ENCODE measurements at places on chromosomes 5 and 9. TPM values are rescaled to one million over a fixed set of nuclear protein-coding genes. Genes with fewer than 3 reads are reported as not detected.

- H3K27ac ChIP-seq, result no peak overlapping the region
- no peaks in the 10 kb centered on the region for H3K36me3 ChIP-seq
- H3K4me1 ChIP-seq, result peaks cover 18% of the 10 kb centered on the region
- H3K27me3 ChIP-seq, result no peaks in the 10 kb centered on the region
- no peak overlapping the region for H3K4me3 ChIP-seq
- no peak for DNase-seq
Measured at GRCh38 chr5:107092695-107093094, 578.0 kb downstream of the EFNA5 start.

GRCh38 chr9:75893106-75893505, 2.6 kb downstream of the PCSK5 start:
- H3K27ac ChIP-seq, result no peak overlapping the region
- H3K4me3 ChIP-seq, result peak overlapping the region; percentile 74
- H3K27me3 ChIP-seq, result no peaks in the 10 kb centered on the region
- H3K36me3 ChIP-seq, result no peaks in the 10 kb centered on the region
- no peak for DNase-seq

GRCh38 chr9:113673726-113674125, 202.4 kb upstream of the ZNF618 start:
- DNase-seq, result no peak
- peaks cover 6% of the 10 kb centered on the region for H3K4me1 ChIP-seq

DNA sequence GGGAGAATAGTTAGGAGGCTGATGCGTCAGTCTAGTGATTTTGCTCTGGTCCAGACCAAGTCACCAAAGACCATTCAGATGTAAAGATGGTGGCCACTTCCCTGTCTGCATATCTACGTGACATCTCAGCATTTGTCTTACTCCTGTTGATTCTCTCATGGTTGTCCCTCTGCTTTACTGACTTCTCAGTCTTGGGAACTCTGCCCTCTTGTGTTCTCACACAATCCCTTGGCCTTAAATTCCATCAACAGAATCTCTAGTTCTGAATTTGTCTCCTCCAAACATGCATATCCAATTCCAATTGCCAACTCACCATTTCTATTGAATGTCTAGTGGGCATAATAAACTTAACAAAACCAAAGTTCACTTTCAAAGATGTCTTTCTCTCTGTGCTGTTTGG, 147.8 kb downstream of the SLC24A2 start:
- H3K4me3 ChIP-seq, result no peak overlapping the region
- no peaks in the 10 kb centered on the region for H3K27me3 ChIP-seq

DNA sequence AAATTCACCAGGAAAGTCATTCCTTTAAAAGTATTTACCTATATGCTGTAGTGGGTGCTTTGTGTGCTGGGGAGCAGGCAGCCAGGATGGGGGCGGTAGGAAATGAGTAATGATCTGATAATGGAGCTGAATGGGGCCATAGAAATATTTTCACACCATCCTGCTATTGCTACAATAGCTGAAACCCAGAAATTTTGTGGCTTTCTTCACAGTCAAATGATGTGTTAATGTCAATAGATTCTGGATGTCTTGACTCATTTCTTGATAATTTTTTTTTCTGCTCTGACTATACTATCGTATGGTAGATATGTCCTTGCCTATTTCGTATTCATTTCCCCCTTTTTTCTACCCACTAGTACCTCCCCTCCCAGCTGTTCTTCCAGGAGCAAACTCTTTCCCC, 59.5 kb downstream of the RORB start:
- H3K27ac ChIP-seq, result no peak overlapping the region
- H3K36me3 ChIP-seq, result no peaks in the 10 kb centered on the region
- no peak for DNase-seq
- no peaks in the 10 kb centered on the region for H3K27me3 ChIP-seq

GRCh38 chr9:71830929-71831328, 62.6 kb upstream of the CEMIP2 start:
- H3K27ac ChIP-seq, result no peak overlapping the region
- H3K36me3 ChIP-seq, result no peaks in the 10 kb centered on the region
- H3K4me1 ChIP-seq, result no peaks in the 10 kb centered on the region
- H3K4me3 ChIP-seq, result no peak overlapping the region
- H3K27me3 ChIP-seq, result no peaks in the 10 kb centered on the region

DNA sequence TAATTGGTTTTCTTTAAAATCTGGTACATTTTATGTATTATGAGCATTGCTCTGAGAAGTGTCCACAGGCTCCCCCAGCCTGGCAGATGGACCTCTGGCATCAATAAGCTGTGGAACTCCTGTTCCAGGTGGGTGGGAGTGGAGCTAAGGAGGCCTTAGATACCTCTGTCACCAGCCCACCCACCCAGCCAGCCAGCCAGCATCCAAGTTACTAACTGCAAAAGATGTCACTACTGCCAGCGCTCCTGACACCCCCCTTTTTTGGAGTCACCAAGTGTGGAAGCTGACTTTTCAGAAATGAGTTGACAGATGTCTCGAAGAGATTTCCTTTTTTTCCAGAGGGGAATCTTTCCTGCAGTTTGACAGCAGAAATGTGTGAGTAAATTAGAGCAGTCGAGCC, 111.2 kb downstream of the GALNT10 start:
- no peak overlapping the region for H3K4me3 ChIP-seq
- H3K4me1 ChIP-seq, result peaks cover 10% of the 10 kb centered on the region

GRCh38 chr5:57778501-57779091, 296.0 kb upstream of the ACTBL2 start:
- DNase-seq, result no peak
- peaks cover 18% of the 10 kb centered on the region for H3K4me1 ChIP-seq
- no peak overlapping the region for H3K27ac ChIP-seq
- no peaks in the 10 kb centered on the region for H3K36me3 ChIP-seq

DNA sequence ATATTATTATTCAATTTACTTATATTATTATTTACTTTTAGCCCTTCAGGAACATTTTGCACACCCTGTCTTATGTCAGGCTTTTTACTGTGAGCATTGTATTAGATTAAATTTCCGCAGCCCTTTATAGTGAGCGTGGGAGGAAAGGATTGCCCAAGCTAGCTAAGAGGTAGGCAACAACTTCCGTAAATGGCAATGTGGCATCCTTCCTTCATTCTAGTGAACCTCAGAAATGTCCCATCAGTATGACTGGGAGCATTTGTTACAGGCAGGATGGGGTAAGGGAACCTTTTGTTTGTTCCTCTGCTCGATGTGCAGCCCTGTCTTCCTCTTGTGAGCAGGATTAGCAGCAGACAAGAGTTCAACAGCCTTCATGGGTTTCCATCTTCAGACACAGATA, 6.2 kb upstream of the CD180 start:
- no peaks in the 10 kb centered on the region for H3K27me3 ChIP-seq
- H3K27ac ChIP-seq, result no peak overlapping the region
- H3K4me1 ChIP-seq, result no peaks in the 10 kb centered on the region
- no peaks in the 10 kb centered on the region for H3K36me3 ChIP-seq
- H3K4me3 ChIP-seq, result no peak overlapping the region

GRCh38 chr5:14870337-14871213, 1.0 kb downstream of the ANKH start:
- H3K4me3 ChIP-seq, result peak overlapping the region; percentile 92
- H3K4me1 ChIP-seq, result peaks cover 11% of the 10 kb centered on the region
- peak; percentile 55 for DNase-seq
- no peaks in the 10 kb centered on the region for H3K36me3 ChIP-seq
- H3K27me3 ChIP-seq, result no peaks in the 10 kb centered on the region
- H3K27ac ChIP-seq, result peak overlapping the region; percentile 90

DNA sequence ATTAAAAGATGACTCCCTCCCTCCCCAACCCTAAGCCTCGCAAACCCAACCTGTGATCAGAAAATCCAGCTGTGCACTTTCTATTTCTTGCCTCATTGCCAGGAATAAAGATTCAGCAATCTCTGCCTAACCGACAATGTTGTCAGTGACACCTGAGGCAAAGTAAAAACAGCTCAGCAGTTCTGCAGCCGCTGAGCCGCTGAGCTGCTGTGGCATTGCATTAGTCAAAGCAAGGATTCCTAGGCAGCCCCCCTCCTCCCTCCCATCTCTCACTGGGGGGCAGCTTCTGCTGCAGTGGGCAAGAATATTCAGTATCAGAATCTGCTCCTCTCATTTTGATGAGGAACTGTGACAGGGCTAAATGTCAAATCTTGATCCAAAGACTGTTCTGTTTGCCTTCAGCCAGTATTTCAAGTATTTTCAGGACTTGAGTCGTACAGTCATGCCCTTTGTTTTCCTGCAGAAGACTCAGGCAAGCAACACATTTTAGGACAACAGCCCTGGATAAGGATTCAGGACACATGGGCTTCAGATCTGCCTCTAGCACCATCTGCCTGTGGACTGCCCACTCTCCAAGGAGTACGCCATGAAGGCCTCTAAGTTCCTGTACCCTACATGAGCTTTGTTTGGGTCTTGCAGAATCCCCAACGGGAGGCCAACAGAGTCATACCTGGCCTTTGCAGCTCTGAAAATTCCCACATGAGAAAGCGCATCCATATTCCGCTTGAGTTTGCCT, 41.1 kb upstream of the DAP start:
- DNase-seq, result no peak
- no peaks in the 10 kb centered on the region for H3K27me3 ChIP-seq
- H3K4me3 ChIP-seq, result no peak overlapping the region

DNA sequence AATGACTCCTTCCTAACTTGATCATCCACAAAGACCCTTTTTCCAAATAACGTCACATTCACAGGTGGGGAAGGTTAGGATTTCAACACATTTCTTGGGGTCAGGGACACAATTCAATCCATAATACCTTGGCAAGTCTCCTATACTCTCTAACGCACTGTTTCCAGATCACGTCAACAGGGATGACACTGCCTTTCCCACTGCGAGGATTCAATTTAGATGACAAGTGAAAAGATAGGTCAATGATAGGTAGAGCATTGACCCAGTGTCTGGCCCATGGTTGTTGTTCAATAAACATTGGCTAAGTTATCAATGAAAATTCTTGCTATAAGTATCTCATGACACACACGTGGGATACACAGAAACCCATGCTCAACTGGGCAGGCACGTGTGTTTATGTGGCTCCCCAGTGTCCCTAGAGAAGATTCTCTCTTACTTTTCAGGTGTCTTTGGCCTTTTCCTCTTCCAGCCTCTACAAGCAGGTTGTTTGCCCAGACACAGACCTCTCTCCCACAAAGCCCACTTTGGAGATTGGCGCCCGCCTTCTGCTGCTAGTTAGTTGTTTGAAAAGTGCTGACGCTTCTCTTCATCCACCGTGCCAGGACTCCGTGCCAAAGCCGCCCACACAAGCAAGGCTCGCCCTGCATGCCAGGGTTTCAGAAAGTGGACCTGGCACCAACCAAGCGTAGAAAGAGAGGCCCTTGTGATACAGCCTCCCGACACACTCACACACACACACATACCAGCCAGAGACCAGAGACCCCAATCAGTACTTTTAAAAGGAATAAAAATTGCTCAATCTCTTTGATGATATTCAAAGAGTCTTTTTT, 594.5 kb downstream of the BNC2 start:
- no peak overlapping the region for H3K4me3 ChIP-seq
- no peaks in the 10 kb centered on the region for H3K36me3 ChIP-seq

DNA sequence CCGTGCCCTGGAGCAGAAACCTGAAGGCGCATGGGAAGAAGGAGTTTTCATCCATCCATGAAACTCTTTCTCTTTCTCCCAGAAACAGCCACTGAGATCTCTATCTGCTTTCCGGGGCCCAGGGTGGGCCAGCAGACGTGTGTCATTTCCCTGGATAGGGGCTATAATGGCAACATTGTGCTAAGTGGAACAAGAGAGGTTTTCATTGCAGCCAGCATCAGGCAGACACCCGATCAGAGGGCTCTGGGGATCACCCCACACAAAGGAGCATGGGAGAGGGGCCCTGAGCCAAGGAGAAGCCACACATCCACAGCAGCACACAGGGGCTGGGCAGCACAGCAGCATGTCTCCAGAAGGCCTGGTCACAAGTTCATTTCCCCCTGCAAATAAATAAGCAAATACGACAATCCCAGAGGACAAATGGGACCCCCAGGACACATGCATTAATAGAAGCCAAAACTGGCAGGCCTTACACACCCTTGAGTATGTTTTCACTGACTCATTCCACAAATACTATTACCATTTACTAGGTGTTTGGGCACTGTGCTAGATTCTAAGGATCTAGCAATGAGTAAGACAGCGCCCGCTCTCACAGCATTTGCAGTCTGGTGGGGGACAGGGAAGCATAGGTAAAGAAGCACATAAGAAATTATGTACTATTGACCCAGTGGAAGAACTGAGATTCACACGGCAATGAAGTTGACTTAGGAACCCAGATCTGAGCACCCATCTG, 4.3 kb upstream of the AFAP1L1 start:
- peaks cover 5% of the 10 kb centered on the region for H3K4me1 ChIP-seq
- H3K27me3 ChIP-seq, result no peaks in the 10 kb centered on the region
- H3K27ac ChIP-seq, result no peak overlapping the region
- no peak for DNase-seq
- no peak overlapping the region for H3K4me3 ChIP-seq

GRCh38 chr5:135678640-135679268, 100.0 kb upstream of the CXCL14 start:
- H3K4me3 ChIP-seq, result no peak overlapping the region
- no peak for DNase-seq
- no peak overlapping the region for H3K27ac ChIP-seq
- no peaks in the 10 kb centered on the region for H3K36me3 ChIP-seq
- no peaks in the 10 kb centered on the region for H3K27me3 ChIP-seq

The DIRAS2 gene
- polyA plus RNA-seq, result 0.06 TPM

The OR5C1 gene
- not detected for polyA plus RNA-seq

The ESM1 gene
- 0.13 TPM for polyA plus RNA-seq

The ATOSB gene
- polyA plus RNA-seq, result 9.1 TPM

The PCAT7 gene
- polyA plus RNA-seq, result 0.44 TPM

The KCNV2 gene
- not detected for polyA plus RNA-seq

All from psoas muscle (tissue), 8 donors.